ENCODE measurements at places on chromosomes 11 and 22.

- DNase-seq: no peak
Measured at GRCh38 chr11:45063669-45064068, 82.8 kb upstream of the PRDM11 start.

DNA sequence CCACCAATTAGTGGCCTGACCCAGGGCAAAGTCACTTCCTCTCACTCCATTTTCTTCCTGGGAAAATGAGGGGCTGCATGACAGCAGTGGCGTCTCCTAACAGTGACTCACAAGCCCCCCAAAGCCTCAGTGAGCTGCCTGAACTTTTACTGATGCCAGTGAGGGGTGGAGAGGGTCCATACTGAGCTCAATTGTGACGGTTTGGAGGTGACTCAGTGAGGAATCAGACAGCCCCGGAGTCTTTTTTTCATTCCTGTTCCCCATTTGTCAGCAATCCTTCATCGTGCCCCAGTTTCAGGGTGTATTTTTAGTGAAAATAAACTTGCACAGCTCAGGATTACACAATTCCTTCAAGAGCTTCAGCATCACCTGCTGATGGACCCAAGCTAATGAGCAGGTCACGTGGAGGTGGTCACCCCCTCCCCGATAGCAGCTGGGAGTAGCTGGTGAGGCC, 30.1 kb upstream of the RASD2 start:
- DNase-seq: no peak

DNA sequence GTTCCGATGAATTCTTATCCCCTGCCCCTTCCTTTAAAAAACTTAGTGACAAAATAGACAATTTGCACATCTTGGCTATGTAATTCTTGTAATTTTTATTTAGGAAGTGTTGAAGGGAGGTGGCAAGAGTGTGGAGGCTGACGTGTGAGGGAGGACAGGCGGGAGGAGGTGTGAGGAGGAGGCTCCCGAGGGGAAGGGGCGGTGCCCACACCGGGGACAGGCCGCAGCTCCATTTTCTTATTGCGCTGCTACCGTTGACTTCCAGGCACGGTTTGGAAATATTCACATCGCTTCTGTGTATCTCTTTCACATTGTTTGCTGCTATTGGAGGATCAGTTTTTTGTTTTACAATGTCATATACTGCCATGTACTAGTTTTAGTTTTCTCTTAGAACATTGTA, 12.0 kb downstream of the CCND1 start:
- no peak for DNase-seq

DNA sequence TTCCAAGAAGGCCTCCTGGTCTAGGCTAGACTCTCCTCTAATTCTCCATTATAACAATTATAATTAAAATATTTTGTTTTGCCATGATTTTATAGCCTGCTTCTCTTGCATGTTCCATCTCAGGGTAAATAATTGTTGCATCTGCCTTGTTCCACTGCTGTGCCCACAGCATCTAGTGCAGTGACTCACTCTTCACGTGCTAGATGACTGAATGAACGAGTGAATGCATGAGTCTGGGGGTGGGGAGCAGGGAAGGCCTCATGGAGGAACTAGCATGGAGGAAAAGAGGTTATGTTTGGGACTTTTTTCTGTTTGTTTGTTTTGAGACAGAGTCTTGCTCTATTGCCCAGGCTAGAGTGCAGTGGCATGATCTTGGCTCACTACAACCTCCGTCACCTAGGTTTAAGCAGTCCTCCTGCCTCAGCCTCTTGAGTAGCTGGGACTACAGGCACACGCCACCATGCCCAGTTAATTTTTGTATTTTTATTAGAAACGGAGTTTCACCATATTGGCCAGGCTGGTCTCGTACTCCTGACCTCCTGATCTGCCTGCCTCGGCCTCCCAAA, 5.2 kb upstream of the OAF start:
- no peak for DNase-seq

Data from midbrain (tissue), 1 donor.